ENCODE measurements at places on chromosomes 2 and 18.

- no peak for DNase-seq
Measured at GRCh38 chr18:50917021-50917420, 38.1 kb downstream of the ME2 start.

DNA sequence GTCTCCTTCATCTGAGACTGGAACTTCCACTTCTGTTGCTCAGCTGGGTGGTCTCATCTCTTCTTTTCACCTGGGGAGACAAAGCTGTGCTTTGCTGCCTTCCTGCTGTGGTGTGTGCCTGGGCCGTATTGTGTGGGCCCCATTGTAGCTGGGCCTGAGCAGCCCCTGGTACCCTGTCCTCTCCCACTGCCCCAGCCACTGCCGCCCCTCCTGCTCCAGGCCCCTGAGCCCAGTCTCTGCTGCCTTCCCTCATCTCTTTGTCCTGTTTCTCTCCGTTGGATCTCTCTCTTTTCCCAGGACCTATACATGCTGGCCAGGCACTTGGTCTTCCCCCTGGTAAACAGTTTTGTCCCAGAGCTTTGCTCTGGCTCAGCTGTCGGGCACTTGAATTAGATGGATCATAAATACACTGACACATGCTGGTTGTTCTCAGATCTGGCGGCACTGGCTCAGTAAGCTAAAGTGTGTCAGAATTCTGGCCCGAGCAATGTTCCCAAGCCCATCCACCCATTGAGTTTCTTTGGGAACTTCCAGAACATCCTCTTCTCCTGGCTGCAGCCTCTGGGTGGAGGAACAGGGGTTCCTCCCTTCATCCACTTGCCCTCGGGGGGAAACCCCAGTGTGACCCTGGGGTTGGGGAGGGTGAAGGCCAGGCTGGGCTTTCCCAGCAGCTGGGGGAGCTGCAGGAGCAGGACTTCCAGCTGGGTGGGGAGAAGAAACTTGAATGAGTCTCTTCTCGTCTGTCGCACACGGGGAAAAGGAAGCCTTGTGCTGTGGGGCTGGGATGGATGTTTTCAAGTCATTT lies 99.0 kb downstream of the DGKD start:
- DNase-seq = no peak

- DNase-seq = no peak
Measured at GRCh38 chr2:23235736-23236135, 149.2 kb upstream of the KLHL29 start.

DNA sequence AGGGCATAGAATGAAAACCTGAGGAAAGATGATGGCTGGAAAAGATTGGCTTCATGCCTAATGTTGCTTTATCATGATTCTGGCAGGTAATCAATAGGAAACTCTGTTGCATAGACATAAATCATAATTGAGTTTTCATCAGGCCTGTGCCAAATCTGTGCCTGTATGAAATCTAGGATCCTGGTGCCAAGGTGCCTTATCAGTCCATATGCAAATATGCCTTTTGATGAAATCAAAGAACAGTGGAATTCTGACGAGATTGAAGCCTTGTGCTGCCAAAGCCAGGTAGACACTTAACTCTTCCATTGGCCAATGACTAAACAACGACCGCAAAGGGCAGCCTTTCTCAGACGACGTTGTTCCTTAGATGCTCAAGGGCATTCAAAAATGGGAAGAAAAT lies 170.0 kb upstream of the CRIM1 start:
- no peak for DNase-seq

GRCh38 chr2:35410431-35411061 lies 945.0 kb upstream of the CRIM1 start:
- peak; percentile 40 for DNase-seq

DNA sequence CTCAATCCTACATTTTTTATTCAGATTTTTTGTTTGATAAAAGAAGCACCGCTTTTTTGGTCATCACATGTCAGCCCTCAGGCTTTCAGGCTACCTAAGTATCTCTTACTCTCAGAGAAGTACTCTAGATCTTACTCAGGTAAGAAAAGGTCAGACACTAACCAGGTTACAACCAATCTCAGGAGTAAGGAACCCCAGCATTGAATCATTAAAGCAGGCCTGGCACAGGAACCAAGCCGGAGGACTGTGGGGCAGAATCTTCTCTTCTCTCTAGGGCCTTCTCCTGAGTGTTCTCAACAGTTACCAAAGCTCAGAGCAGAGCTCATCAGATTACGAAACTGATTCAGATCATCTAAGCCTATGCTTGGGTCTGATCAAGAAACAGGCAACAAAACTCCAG lies 28.2 kb downstream of the RBMS1 start:
- no peak for DNase-seq

DNA sequence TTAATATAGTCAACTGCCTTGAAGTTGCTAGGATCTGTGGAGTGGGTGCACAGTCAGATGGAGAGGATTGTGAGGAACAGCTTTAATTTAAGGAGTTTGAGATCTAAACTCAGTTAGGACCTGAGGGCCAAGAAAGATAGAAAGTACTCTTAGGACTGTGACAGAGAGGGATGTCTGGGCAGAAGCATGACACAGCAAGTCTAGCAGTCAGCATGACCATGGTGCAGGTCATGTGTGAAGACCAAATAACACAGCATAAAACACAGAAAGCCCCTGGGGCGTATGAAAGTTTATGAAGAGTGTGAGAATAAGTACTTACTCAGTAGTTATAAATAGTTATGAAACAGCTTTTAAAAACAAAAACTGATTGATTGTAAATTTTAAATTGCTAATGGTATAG lies 107.2 kb downstream of the GALNT1 start:
- DNase-seq = no peak

DNA sequence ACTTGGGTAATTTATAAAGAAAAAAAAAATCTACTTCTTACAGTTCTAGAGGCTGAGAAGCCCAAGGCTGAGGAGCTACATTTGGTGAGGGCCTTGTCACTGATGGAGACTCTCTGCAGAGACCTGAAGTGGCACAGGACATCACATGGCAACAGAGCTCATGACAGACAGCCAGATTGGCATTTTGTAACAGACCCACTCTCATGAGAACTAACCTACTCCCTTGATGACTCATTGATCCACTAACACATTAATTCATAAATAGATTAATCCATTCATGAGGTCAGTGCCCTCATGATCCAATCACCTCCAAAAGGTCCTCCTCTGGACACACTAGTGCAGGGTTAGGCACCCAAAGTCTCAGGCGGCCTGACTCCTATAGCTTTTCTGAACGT lies 318.4 kb downstream of the GULP1 start:
- no peak for DNase-seq

DNA sequence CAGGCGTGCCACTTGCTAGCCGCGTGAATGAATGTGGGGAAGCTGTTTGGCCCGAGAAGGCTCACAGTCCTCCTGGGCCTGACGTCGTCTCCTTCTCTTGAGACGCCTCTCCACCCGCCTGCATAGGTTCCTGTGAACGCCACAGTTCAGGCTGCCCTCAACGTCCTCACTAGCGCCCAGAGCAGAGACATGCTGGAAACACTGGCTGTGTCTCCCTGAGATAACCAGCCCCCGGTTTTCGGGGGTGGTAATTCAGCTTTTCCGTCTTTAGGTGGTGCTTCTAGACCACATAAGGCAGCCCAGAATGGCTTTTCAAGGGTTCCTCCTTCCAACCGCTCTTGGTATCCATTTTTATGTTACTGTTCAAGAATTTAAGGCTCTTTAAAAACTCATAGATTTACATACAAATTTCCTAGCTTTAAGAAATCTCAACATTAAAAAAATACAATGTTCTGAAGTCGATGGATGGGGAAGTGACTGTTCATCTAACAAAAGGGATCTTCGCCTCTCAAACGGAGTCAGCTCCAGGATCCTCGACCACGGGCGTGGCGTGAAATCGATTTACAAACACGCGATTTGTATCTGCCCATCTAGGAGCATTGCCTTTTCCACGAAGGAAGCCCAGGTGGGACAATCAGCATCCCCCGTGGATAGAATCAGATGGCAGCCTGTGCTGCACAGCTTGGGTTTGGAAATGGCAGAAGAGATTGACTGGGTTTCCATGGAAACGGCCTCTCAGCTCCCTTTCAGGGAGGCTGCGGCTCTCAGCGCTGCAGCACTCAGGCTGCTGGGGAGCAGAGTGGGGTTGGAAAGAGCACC lies 110.6 kb upstream of the PXDN start:
- peak; percentile 91 for DNase-seq

DNA sequence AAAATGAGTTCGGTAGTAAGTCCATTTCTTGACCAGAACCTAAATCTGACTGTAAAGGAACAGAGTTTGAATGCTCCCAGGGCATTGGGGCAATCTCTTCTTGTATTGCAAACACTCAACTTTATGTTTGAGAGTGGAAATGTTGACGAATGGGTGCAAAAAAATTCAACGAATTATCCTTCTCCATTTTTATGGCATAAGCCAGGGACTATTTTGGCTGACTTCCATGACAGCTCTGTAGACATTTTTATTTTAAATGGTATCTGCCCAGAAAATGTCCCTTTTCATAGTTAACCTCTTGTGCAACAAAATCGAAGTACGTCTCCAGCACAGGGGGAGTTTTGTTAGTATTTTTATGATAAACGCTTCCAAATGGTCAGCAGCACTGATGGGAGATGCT lies 3.7 kb downstream of the MLPH start:
- DNase-seq = no peak

DNA sequence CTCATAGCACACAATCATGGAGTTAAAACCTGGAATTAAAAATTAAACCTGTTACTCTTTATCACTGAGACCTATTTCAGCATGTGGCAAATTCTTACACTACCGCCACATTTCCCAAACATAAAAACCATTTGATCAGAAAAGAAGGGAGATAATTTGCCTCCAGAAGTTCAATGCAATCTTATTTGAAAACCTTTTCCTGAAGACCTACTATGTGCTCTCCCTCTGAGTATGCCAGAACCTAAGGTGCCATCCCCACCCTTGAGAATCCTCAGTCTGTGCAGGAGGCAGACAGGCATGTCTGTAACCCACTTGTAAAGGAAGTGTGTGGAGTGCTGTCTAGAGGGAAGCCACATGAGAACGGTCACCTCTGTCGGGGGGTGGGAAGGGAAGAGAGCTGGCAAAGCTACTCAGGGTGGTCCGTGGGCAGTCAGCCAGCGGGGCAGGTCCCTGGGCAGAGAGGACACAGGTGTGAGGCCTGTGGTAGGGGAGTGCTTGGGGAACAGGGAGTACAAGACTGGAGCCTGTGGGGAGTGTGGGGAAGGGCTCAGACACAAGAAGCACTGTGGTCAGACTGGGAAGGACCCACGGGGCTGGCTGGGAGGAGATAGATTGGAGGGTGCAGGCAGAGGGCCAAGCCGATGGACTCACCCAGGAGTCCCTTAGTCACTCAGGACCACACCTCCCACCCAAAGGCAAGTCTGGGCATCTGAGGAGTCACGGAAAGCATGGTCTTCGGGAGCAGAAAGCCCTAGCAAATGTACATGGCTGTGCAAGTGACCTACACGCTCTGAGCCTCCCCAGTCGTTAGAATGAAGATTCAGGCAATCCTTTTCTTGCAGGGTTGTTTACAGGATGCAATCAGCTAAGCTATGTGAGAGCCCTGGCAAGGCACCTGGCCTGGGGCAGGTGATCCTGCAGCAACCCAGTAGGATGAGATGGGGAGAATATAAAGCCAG lies 22.8 kb downstream of the CRACDL start:
- DNase-seq = no peak

DNA sequence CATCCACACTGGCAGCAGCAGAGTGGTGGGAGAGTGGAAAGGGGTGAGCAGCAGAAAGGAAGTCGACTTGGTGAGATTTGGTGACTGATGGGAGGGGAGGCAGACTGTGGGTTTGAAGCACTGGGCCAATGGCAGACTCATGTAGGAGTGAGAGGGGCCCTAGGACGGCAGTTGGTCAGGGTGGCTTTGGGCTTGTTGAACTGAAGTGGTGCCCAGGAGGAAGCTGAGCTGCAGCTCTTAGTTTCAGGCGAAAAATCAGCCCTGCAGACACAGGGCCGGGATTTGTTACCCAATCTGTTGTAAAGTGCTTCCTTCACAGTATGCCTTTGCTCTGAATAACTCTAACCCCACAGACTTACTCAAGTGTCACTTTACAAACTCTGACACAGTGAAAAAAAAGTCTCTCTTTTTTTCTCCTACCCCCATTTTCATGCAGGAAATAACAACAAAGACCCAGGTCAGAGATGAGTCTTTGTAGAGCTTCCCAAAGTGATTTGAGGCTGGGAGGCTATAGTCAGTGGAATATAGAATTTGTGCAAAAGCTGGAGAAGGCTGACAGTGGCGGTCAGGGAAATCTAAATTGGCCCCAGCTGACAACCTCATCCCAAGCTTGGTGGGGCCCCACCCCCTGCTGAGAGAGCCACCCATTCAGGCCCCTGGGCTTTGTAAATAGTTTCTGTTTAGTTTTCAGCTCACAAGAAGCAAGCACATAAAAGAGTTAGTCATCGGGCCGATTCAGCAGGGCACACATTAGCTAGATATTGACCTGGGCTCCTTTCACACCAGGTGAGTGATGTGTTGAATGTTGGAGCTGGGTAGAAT lies 226.9 kb downstream of the VAPA start:
- DNase-seq = no peak

GRCh38 chr2:24164416-24164973 lies 10.4 kb upstream of the FAM228A start:
- DNase-seq = no peak

DNA sequence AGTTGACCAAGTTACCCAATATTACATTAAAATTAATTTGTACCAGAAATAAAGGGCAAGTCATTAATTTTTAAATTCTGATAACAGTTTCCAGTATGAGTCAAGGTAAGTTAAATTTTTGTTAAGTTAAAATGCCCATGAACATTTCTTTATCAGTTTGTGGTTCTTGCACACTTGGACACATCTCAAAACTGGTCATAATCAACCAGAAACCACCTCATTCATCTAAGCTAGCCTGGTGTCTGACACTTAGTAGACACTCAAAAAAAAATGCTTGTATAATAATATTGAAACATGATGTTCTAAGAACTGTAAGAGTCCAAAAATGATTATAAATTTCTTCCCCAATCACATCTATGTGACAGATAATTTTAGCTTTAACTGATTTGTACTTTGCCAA lies 62.4 kb downstream of the SATB2 start:
- no peak for DNase-seq

DNA sequence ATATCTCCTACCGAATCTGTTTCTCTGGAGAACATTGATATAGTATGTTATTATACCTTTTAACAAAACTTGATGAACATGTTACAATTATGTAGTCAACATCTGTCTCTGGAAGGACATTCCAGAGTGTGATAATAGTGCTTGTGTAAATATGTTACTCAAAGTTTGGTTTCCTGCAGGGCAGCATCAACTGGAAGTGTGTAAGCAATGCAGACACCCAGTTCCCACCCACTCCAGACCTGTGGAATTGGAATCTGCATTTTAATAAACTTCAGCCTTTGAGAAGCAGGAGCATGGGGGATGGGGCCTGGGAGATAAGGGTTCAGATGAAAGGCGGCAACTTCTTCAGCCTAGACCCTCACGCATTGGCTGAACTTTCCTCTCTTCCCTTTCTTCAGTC lies 398.9 kb downstream of the RND3 start:
- DNase-seq = no peak

Measured in retina (tissue), 1 donor.